Right cardiac atrium (tissue), 5 donors: ENCODE measurements at places on chromosomes 5 and 9. TPM values are rescaled to one million over a fixed set of nuclear protein-coding genes. Genes with fewer than 3 reads are reported as not detected.

PCDHGB1 gene
- 1.3 TPM for polyA plus RNA-seq

DNA sequence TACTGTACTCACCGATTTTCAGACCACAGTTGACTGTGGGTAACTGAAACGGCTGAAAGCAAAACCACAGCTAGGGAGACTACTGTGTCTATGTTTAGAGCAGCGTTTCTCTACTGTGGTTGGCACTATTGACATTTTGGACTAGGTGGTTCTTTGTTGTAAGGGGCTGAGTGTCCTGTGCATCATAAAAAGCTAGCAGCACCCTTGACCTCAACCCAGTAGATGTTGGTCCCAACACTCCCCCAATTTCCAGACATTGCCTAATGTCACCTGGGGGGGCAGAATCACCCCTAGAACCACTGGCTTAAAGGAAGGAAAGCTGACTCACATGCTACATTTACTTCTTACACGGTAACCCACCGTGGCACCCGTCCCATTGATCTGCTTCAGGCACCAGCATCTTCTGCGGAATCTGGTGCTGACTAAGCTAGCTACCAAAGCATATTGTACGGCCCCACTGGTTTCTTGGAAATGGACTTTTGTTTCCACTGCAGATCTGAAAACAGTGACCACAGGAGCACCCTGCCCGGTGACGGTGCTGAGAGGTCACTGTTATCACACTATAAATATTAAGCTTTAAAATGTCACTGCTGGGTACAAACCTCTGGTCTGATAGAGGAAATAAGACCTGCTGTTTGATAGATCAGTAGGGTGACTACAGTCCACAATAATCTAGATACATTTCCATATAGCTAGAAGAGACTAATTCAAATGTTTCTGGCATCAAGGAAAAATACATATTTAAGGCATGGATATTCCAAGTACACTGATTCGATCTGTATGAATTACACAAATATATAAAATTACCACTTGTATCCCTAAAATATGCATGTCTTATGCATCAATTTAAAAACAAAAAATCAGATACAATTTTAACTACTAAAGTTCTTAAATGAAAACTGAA lies 151.4 kb downstream of the HSD17B3 start:
- peak; percentile 48 for DNase-seq

PRR7 gene
- polyA plus RNA-seq: 0.27 TPM

OBP2B gene
- not detected for polyA plus RNA-seq

DNA sequence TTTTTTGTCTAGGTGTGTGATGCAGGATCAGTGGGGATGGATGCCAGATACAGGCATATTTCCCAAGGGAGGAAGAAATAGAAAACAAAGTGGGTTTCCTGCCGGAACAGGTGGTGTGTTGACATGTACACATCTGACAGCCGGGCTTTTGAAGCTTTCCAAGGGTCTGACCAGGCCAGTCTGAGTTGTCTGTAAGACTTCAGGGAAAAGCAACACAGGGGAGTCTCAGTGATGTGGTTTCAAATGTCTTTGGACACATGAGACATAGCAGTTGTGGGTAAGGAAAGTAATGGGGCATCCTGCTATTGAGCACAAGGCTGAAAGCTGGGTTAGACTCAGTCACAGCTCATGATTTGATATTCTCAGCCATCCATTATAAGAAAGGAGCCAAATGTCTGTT lies 274.9 kb downstream of the PIK3R1 start:
- no peak for DNase-seq

DNA sequence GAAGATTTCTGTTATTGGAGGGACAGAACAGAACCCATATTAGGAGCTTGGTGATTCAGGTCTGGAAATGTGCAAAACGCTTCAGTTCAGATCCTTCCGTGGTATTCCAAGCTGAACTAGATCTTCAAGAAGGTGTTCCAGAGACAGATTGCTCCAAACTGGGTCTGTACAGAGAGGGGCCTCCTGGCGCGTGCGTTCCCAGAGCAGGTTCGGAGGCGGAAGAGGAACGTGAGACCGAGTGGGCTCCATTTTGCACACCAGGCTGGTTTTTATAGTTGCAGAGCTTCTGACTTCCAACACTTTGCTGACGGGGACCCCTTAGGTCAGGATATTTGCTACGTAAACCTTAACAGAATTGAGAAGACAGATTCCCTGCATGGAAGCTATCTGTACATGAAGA lies 16.7 kb upstream of the RPL26L1 start:
- no peak for DNase-seq

ANKRD55 gene
- polyA plus RNA-seq: 0.09 TPM

DNA sequence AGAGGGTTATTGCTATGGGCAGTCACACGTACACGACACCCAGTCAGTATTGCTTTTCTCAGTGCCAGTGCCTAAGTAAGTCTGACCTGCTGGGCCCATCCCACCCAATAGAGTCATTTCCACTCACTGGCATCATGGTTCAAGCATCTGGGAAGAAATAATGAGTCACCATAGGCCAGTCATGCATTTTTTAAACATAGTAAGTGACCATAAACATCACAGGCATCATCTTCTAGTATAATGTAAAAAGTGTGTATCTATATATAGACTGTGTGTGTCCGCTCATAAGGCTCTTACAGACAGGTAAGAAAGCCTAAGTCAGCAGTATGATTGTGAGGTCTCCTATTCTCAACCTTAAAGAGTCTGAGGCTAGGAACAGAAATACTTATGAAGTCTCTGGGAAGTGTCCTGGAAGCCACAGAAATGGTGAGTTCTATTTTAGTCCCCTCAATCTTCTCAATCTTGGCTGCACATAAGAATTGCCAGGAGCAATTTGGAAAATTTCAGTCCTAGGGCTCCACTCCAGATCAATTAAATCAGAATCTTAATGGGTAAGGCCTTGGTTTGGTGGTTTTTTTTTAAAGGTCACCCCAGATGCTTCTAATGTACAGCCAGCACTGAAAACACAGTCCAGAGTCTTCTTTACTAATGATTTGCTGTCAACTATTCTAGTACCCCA lies 65.2 kb downstream of the ZNF366 start:
- no peak for DNase-seq

GRCh38 chr5:157575381-157576020 lies at the start of gene ADAM19:
TSS of gene ADAM19 (minus strand) at chr5:157575775. CDS start at chr5:157575696, 79 bp downstream.
- peak; percentile 63 for DNase-seq

FOXD4L4 gene
- polyA plus RNA-seq: 0.05 TPM

DMRT3 gene
- polyA plus RNA-seq: not detected

ADGRD2 gene
- 0.05 TPM for polyA plus RNA-seq

- no peak for DNase-seq
These were observed 24.6 kb downstream of the UBAP1 start for GRCh38 chr9:34203275-34203991.

GRCh38 chr5:132734687-132735086 lies 2.7 kb downstream of the KIF3A start:
- DNase-seq: no peak

DNA sequence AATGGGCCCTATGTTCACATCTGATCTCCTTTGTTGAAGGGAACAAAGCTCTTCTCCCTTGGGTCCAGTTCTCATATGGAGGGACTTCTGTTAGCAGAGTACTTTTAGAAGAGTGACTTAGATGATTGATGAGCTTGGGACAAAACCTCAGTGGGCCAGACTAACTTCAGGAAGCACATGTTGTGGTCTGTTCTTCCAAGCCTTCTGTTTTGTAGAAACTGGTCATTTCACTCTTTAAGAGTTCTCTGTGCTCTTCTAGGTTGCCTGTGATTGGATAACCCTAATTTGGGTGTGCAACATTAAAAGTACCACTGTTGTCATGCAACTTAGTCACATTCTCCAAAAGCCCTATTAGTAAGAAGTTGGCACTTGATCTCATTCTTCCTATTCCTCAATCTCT lies 183.5 kb upstream of the ACO1 start:
- DNase-seq: no peak

IL31RA gene
- not detected for polyA plus RNA-seq

DNA sequence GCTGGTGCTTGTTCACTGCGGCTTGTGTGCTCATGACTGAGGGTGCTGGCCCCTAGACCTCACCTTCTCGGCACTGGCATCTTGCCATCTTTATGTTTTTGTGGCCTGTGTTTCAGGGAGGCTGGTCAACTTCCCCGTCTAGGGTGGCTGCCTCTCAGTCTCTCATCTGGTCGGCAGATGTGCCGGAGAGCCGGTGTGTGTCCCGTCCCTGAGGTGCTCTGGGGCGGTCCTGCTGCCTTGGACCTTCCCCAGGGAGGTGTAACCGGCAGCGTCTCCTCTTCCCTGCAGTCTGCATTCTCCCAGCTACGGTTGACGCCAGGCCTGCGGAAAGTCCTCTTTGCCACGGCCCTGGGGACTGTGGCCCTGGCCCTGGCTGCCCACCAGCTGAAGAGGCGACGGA lies 5.6 kb downstream of the MIGA2 start:
- DNase-seq: no peak

GRCh38 chr9:71937070-71937625 lies 25.7 kb downstream of the C9orf85 start:
- DNase-seq: no peak

PCDHA6 gene
- polyA plus RNA-seq: 0.07 TPM

MRPS30 gene
- polyA plus RNA-seq: 36.8 TPM

F2RL1 gene
- polyA plus RNA-seq: 0.68 TPM

- no peak for DNase-seq
These were observed 162.6 kb upstream of the PPP1R2B start for GRCh38 chr5:156687514-156687913.

GRCh38 chr9:86508208-86508903 lies 154.1 kb upstream of the TUT7 start:
- no peak for DNase-seq

- no peak for DNase-seq
These were observed 359.5 kb downstream of the TMEM167A start for GRCh38 chr5:82717738-82718137.

SERF1A gene
- polyA plus RNA-seq: 3.0 TPM

DNA sequence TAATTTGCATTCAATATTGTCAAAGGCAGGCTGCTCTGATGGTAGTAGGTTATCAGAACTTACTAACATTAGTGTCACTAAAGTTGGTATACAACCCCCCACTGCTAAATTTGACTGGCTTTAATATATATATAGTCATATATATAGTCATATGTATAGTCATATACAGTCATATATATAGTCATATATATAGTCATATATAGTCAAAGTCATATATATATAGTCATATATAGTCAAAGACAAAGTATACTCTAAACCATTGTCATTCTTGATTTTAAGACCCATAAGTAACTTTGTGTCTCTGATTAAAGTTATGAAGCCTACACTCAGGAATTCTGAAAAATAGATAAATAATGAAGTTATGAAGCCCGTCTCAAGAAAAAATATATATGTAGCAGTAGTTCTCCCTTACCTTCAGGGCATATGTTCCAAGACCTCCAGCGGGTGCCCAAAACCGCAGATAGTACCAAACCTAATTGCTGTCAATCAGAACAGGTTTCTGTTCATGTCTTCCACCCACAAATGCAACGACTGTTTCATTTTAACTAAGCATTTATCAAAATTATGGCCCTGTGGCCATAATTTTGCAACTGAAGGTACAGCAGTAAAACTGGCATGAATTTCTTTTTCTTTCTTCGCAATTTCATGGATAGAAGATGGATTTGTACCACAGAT lies 40.1 kb downstream of the TRPM6 start:
- DNase-seq: no peak

DNA sequence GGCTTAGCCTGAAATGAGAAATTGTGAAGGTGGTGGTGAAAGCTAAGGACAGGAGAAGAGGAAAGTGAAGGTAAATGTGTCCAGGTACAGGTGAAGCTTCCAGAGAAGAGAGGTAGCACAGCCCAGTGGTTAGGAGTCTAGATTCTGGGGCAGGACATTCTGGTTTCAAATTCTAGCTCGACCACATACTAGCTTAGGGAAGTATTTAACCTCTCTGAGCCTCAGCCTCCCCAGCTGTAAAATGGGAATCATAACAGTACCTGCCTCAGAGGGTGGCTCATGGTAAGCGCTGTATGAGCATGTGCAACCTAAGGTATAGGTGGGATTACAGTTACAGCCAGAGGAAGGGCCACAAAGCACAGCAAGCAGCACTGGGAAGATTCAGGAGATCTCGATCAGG lies 55.2 kb downstream of the PCDH1 start:
- DNase-seq: no peak

FCN1 gene
- polyA plus RNA-seq: 1.7 TPM

DNA sequence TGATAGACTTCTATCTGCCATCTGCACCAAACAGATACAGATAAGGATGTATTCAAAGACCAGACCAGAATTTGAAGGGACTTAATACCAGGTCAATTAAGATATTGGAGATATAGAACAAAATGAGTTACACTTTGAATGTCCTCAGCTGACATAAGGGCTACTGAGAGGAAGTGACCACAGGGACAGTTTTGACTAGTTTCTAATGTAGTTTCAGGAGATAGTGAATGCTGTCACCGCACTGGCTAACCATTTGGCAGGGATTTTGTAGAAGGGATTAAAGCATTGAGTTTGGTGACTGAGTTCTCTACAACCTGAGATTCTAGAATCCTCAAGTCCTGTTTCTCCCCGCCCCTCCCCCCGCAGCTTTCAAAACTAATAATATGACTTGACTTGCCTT lies 22.7 kb downstream of the CCNH start:
- no peak for DNase-seq

DNA sequence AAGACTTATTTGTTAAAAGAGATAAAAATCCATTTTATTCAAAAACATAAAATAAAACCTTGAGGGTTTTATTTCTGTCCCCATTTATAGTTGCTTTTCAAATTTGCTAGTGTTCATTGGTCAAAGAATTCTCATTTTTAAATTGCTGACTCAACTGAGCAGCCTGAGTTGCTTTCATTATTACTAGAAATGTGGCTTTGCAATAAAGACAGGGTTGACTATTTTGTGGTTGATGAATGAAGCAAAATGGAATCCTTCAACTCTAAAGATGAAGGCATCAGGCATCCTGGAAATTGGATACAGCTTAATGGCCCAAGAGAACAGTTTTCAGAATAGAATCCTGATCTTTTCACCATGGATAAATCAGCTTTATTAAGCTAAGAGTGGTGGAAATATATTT lies 23.9 kb upstream of the PPP3R2 start:
- DNase-seq: no peak

CLIC3 gene
- polyA plus RNA-seq: 6.2 TPM

DNA sequence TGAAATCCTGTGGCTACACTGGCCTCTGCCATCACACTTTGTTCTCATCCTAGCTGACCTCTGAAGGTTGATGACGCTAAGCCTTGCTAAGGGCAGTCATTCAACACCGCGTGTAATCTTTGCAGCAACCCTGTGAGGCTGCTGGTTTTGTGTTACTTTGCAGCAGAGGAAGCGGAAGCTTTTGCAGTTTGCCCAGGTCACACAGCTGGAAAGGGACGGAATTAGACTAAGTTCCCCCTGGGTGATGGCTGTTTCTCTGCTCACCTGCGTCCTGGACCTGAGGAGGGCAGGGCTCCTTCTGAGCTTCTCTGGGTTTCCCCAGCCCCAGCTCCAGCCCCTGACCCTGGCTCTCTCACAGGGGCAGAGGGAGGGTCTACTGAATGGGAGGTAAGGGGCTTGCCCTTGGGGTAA lies 7.3 kb upstream of the SLC25A51 start:
- no peak for DNase-seq

WWC1 gene
- polyA plus RNA-seq: 0.45 TPM

DNA sequence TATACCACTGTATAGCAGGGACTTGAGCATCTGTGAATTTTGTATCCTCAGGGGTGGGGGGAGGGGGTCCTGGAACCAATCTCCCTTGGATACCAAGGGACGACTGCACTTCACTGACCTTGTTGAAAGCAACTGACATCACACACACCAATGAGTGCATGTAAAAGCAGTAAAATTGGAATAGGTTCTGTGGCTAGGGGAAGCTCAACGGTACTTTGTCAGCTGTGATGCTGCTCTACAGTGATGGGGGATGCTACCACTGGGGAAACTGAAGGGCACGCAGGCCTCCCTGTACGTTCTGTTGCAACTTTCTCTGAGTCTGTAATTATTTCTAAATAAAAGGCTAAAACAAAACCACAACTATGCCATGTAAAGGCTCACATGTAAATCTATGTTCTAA lies 47.0 kb upstream of the RETREG1 start:
- DNase-seq: no peak

GRCh38 chr5:61234019-61234418 lies 71.8 kb upstream of the SMIM15 start:
- DNase-seq: no peak
